ENCODE measurements at places on chromosomes 2 and 18.

- no peak for DNase-seq
Observed at GRCh38 chr2:121281107-121281506, 3.9 kb downstream of the TFCP2L1 start.

- DNase-seq = no peak
Observed at GRCh38 chr2:39780825-39781600, 2.0 kb upstream of the THUMPD2 start.

GRCh38 chr2:54999182-54999581, 51.1 kb downstream of the RTN4 start:
- no peak for DNase-seq

DNA sequence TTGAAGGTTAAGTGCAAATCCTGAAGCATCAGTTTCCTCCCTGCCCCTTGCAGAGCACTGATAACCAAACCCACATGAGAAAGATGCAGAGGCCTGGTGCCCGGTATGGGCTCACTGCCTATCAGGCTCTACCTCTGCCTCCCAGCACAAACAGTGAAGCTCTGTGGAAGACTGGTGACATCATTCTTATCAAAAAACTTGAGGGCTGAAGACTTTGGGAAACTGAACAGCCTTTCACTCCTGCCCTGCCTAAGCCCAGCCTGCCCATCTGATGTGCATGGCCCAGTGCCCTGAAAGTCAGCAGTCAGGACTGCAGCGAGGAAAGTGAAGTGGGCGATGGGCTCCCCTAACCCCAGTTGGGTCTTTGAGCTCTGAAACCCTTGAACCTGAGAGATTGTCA, 174.8 kb upstream of the ARL4C start:
- DNase-seq = no peak

DNA sequence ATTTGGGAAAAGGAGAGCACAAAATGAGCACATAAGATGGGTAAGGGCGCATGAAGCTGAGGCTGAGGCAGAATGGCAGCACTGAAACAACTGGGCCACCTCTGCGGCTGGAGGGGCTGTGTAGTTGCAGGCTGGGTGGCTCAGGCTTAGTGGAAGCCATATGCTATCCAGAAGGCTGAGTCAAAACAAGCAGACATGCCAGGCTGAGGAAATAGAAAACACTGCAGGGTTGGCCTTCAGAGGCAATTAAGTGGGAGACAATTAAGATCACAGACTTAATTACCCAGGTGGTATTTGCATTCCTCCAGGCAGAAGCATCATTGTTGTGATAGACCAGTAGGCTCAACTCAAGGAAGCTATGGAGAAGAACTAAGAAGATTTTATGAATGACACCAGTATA, 11.4 kb upstream of the XPO1 start:
- DNase-seq = no peak

DNA sequence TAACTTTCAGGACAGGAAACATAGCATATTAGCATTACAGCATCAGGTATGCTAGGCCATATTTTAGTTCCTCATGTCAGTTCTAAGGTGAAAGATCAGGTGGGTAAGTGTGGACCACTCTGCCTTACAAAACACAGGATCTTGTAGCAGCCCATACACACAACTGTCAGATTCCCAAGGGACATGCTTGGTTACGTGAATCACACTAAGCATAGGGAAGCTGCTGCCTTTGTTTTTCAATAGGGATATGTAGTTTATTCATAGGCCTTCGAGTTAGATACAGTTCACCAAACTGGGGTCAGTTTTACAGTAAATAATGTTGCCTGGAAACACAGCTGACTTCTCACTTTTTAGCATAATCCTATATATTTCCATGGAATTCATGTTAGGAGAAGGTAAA, 116.1 kb upstream of the OTX1 start:
- DNase-seq = no peak

- DNase-seq = no peak
Observed at GRCh38 chr2:199219551-199219950, 238.2 kb downstream of the SATB2 start.

DNA sequence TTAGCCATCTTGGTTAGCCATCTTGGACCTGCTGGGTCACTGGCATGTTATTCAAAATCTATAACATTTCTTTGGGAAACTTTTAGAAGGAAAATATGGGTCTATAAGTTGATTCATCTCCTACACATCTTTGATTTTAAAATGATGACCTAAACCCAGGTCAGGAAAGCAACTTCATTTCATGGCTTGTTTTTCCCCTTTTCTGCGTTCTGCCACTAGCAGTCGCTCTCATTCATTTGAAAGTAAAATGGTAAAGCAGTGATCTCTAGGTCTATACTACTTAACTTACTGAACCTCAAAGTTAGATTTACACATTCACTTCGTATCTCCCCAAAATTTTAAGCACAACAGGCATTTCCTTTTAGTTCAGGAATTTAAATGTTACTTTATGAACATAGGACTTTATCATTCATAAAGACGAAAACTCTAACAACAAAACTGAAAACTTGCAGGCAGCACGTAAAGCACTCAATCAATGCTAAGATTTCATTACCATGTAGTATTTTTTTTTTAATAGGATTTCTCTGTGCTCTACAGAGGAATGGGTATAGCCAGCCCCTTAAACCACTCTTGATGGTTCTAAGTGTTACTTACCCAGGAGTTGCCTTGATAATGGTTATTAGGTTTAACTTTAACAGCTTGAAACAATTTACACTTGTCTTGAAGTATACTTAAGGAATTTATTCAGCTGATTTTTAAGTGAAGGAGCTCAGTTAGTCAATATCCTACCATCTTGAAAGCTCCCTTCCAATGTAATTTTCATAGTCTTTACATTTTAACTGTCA, 62.5 kb downstream of the GORASP2 start:
- peak; percentile 70 for DNase-seq

- DNase-seq = no peak
Observed at GRCh38 chr18:50737127-50737526, 82.7 kb downstream of the MRO start.

- DNase-seq = peak; percentile 56
Observed at GRCh38 chr2:47007223-47007825, 91.7 kb upstream of the MCFD2 start.

- no peak for DNase-seq
Observed at GRCh38 chr2:85033388-85033787, 62.4 kb downstream of the KCMF1 start.

DNA sequence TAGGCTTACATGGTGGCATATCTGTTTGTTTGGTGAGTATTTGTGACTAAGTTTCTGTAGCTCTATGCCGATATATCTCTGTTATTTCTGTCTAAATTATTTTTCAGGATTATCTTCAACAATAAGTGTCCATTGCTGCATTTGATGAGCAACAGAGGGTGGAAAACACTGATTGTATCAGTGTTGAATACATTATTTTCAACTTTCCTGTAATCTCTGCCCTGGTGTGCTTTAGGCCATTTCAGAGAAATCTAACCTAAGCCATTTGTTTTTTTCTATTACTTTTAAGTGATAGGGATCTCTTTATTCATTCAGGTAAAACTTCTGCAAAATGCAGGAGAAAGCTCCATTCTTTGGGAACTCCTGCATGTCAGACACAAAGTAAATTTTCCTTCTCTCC, 654.5 kb downstream of the RNF144A start:
- DNase-seq = no peak

DNA sequence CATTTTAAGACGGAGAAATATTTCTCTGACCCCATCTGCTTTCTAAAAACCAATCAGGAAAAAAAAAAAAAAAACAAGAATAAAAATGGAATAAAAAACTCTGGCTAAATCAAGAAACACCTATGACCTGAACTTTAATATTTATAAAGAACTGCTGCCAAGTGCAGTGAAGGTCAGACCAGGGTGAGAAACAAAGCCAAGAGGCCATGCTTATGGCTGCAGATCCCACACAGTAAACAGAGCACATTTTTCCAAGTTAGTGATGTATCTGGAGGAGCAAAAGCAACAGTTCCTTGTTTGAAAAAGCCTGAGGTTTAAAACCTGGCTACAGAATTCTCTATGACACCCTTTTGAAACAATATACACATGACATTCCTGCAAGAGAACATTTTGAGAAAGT, 242.3 kb downstream of the SRBD1 start:
- no peak for DNase-seq

GRCh38 chr2:171084128-171084527, 76.6 kb downstream of the TLK1 start:
- DNase-seq = no peak

DNA sequence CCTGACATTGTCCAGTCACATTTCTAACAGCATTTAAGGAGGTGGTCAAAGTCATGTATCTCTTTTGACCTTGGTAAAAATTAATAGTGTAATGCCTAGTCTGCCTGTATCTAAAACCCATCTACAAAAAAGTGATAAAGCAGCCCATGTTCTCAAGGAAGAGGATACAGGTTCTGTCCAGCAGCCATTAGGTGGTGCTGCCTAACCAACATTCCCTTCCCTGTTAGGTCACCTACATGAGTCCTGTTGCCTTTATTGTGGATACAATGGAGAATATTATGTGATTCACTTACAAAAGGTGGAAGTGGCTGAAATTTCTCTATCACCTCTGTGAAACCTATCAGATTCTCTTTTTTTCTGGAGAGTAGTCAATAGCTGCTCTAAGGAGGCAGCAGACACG, 52.5 kb downstream of the AQP4 start:
- no peak for DNase-seq

DNA sequence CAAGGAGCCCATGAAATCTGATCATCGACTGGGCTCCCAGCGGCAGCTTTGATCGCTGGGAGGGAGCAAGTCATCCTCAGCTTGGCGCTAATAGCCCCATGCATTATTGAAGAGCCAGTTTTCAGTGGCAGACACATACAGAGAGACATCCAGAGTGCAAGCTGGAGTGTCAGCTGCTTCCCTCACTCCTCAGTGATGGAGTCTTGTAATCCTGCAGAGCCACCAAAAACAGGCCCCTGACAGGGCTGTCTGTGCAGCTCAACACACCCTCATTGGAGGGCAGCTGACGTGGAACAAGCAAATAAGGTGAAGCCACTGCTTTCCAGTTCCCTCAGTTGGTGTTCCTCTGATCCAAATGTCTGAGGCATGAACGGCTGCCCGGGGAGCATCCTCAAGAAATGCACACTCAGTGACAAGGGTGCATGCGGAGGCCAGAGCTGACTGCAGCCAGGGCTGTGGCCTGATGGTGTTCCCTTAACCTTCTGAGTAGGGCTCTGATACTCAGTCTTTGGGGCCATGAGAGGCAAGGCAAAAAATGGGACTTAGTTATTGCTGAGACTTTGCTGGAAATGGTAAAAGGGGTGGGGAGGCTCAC, 97.4 kb downstream of the RHOB start:
- no peak for DNase-seq

GRCh38 chr2:171042253-171042969, 113.4 kb downstream of the GORASP2 start:
- DNase-seq = no peak

GRCh38 chr2:75788902-75789301, 78.2 kb upstream of the GCFC2 start:
- no peak for DNase-seq

GRCh38 chr2:157672129-157672528, 43.5 kb upstream of the ACVR1C start:
- DNase-seq = no peak

- DNase-seq = no peak
Observed at GRCh38 chr18:31230495-31230894, 67.8 kb upstream of the DSC1 start.

- DNase-seq = no peak
Observed at GRCh38 chr2:108061439-108062042, 75.2 kb downstream of the SLC5A7 start.

- peak; percentile 30 for DNase-seq
Observed at GRCh38 chr2:178419123-178419522, 31.9 kb downstream of the PRKRA start.

- DNase-seq = no peak
Observed at GRCh38 chr2:239470151-239470900, 69.5 kb upstream of the HDAC4 start.

GRCh38 chr2:5915881-5916310, 223.7 kb downstream of the SOX11 start:
- DNase-seq = no peak

DNA sequence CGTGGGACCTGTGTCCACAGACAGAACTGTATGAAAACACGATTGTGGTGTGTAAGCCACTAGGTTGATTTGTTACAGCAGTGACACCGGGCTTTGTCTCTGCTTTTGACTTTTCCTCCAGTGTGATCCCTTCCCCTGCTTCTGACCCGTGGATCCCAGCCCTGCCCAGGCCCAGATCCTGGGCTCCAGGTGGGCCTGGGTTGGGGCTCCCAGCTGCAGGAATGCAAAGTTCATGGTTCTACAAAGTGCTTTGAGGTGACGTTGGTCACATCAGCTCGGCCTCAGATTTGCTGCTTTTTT, 26.8 kb downstream of the HPCAL1 start:
- no peak for DNase-seq

DNA sequence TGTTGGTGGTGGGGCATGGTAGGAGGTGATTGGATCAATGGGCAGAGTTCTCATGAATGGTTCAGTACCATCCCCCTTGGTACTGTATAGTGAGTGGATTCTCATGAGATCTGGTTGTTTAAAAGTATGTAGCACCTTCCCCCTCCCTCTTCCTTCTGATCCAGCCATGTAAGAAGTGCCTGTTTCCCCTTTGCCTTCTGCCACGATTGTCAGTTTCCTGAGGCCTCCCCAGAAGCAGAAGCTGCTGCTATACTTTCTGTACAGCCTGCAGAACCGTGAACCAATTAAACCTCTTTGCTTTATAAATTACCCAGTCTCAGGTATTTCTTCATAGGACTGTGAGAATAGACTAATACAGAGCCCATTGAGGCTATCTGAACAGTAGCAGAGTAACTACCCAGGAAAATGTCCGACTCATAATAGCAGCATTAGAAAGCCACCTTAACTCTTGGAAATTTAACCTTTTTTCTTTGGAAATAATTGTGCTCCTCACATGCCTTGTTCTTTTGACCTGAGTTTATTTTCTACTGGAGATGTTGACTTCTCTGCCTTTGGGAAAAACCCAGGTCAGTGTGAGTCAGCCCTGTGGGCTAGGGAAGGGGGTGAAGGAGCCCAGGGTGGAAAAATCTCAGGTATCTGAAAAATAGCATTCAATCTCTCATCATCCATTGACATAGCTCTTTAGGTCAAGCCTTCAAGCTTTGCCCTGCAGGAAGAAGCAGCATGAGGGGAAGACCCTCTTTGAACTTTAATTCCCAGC, 18.1 kb downstream of the CYP1B1 start:
- DNase-seq = no peak

DNA sequence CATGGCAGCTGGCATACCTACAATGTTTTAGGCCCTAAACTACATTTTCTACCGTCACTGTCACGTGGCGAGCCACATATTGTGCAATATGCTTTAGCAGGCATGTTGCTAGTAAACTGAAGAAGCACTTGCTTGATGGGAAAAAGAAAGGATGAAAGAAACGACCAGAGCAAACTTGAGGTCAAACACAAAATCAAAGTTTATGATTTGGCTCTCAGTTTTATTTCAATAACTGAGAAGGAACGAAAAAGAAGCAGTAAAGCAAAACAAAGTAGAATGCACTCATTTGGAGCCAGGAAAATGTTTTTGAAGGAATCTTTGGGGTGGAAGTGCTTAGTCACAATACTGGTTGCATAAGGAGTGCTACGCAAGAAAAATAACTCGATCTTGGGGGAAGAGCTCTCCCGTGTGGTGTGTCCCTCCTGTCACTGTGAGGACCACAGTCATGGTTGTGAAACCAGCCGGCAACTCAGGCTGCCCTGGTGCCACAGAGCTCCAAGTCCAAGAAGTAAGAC, 349.8 kb downstream of the RBM43 start:
- DNase-seq = no peak
